ENCODE measurements at places on chromosomes 16 and 17.

DNA sequence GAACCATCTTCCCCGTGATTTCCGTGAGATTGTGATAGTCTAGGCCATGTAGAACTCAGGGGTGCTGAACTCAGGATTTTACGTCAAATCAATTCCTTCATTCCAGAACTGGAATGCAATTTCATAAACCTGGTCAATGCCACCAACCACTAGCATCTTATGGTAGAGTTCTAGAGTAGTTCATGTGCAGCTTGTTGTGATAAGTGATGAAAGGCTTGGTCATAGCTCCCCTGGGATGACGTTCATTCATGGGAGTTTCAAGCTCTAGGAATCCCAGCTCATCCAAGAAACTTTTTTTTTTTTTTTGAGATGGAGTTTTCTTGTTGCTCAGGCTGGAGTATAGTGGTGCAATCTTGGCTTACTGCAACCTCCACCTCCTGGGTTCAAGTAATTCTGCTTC is 3.7 kb upstream of the DPEP2 start:
- no peak for DNase-seq

DNA sequence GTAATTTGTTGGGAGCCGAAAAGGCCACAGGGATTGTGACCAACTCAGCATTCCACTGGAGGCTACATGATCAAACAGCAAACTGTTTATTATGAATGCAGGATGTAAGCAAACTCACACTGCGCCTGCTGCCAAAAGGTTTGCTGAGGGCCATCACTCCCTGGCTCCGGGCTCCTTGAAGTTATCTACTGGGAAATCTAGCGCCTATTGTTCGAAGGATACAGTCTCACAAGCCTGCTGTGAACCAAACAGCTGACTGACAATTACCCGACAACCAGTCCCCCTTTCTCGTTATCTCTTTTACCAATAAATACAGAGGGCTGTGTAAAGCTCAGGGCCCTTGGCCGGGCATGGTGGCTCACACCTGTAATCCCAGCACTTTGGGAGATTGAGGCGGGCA is 52.5 kb downstream of the BCL7C start:
- DNase-seq: no peak

- no peak for DNase-seq
These were observed 46.1 kb upstream of the KCNJ2 start for GRCh38 chr17:70123193-70123592.

- DNase-seq: no peak
These were observed 13.5 kb downstream of the ACSF3 start for GRCh38 chr16:89107203-89107582.

- DNase-seq: no peak
These were observed 12.4 kb downstream of the SNTB2 start for GRCh38 chr16:69199382-69199781.

- DNase-seq: no peak
These were observed 29.7 kb upstream of the OR1A2 start for GRCh38 chr17:3167574-3167973.

DNA sequence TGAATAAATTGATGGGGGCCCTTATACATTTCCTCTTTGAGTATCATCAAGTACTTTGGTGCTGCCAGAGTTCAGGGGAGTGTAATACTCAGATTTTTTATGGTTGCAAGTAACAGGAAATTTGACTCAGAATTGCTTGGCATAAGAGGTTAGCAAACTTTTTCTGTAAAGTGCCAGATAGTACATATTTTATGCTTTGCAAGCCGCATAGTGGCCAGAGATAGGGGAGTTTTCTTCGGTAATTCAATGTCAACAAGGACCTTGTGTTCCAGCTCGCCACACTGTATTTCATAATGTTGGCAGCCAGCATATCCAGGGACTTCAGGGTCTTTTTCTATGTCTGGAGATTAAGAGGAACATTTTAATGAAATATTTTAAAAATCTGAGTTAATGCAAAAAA is 51.0 kb upstream of the MARCHF10 start:
- DNase-seq: no peak

GRCh38 chr17:81910840-81911276 is 341 bp downstream of the PCYT2 start:
- DNase-seq: no peak
